Lower lobe of right lung (tissue), 2 donors: ENCODE measurements at places on chromosomes 16 and 17.

DNA sequence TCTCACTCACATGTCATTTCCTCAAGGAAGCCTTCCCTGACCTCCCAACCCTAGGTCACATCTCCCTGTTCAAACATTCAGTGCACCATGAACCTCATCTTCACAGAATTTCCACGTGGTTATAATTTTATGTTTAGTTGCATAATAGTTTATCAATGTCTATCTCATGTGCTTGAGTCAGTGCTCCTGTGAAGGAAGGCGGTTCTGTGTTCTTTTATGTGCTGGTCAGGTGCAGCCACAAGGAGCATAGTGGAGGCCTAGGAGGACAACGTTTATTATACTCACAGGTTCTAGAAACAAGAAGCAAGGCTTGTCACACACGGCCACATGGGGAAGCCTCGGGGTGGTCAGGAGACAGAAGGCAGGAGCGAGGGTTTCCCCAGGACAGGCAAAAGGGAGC lies 34.5 kb upstream of the SCNN1B start:
- no peak overlapping the region for H3K4me3 ChIP-seq
- no peaks in the 10 kb centered on the region for H3K27me3 ChIP-seq
- H3K36me3 ChIP-seq = no peaks in the 10 kb centered on the region

DNA sequence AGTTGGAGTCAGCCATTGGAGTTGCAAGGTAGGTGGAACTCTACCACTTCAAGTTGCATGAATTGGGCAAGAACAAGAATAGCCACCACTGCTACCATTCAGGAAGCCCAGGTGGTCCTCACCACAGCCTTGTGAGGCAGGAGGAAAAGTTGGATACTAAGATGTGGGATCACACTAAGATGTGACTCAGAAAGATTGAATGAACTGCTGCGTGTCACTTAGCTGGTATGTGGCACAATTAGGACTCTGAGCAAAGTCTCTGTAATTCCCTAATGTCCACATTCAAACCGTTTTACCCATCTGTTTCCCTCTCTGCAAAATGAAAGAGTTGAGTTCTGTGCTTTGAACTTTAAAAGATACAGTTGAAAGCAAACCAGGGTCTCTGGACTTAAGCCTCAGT lies 44.7 kb upstream of the HS3ST3A1 start:
- H3K36me3 ChIP-seq = no peaks in the 10 kb centered on the region
- no peak overlapping the region for H3K27ac ChIP-seq
- no peak overlapping the region for H3K4me3 ChIP-seq

GRCh38 chr17:79539944-79540705 lies 70.7 kb downstream of the RBFOX3 start:
- peak; percentile 38 for DNase-seq
- H3K27me3 ChIP-seq = peaks cover 17% of the 10 kb centered on the region
- H3K4me3 ChIP-seq = no peak overlapping the region

DNA sequence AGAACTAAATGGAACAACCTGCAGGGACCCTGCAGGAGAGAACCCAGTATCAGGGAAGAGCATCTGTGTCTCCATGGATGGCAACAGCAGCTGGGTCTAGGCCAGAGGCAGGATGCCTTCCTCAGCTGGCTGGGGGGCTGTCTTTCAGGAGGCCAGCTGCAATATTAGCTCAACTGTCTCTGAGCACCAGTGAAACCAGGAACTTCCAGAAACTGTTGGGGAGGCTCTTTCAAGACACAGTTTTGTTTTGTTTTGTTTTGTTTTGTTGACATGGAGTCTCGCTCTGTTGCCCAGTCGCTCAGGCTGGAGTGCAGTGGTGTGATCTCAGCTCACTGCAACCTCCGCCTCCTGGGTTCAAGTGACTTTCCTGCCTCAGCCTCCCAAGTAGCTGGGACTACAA lies 7.6 kb downstream of the GPR142 start:
- H3K4me1 ChIP-seq = peaks cover 8% of the 10 kb centered on the region
- H3K27me3 ChIP-seq = peaks cover 5% of the 10 kb centered on the region
- no peak overlapping the region for H3K27ac ChIP-seq
- DNase-seq = no peak
- H3K4me3 ChIP-seq = no peak overlapping the region
- H3K36me3 ChIP-seq = no peaks in the 10 kb centered on the region

GRCh38 chr17:29420128-29420527 lies 30.0 kb downstream of the TAOK1 start:
- no peak overlapping the region for H3K27ac ChIP-seq
- H3K36me3 ChIP-seq = peaks cover 13% of the 10 kb centered on the region
- H3K27me3 ChIP-seq = no peaks in the 10 kb centered on the region
- no peak overlapping the region for H3K4me3 ChIP-seq
- no peaks in the 10 kb centered on the region for H3K4me1 ChIP-seq
- DNase-seq = no peak

DNA sequence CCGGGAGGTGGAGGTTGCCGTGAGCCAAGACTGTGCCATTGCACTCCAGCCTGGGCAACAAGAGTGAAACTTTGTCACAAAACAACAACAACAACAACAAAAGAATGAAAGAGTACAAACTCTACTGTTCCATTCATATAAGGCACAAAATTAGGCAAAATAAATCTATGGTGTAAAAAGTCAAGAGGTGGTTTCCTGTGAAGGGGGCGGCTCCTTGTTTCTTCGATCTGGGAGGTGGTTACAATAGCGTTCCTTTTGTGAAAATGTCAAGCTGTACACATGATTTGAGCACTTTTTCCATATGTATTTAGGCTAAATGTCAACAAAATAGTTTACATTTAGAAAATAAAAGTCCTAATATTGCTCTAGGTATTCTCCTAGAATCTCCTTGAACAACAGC lies 6.9 kb downstream of the SIAH1 start:
- H3K36me3 ChIP-seq = no peaks in the 10 kb centered on the region
- peaks cover 97% of the 10 kb centered on the region for H3K4me1 ChIP-seq
- H3K27me3 ChIP-seq = no peaks in the 10 kb centered on the region
- H3K27ac ChIP-seq = no peak overlapping the region

GRCh38 chr17:80204626-80205468 lies 15.3 kb downstream of the SGSH start:
- no peak for DNase-seq
- H3K36me3 ChIP-seq = peaks cover 18% of the 10 kb centered on the region
- no peaks in the 10 kb centered on the region for H3K4me1 ChIP-seq
- no peak overlapping the region for H3K27ac ChIP-seq

DNA sequence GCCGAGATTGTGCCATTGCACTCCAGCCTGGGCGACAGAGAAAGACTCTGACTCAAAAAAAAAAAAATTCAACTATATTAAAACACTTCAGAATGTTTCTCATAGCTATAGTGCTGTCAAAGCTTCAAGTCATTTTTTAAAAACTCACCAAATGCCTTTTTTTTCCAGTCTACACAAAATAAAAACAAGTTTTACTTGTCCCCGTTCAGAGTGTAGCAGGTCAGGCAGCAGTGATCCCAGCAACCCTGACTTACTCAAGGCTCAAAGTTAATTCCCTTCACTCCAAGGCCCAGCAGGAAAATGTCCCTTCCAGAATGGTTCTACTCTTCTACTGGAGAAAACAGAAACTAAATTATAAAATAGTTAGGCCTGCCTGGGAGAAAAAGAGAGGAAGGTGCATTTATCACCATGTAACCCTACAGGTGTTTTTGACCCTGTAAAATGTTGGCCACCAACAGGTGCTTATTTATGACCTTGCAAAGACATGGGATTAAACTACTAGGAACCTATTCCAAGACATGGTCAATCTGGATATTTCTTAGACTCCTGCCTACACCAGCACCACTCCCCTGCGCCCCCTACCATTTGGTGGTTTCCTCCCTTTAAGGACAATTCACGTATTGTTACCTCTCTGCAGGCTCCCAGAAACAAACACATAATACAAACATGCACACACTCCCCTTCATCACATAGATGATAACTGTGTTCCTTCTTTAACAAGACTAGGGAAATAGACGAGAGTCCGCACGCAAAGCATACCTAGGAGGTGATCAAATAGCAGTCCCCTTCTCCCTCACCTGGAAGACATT lies 5.4 kb downstream of the AMFR start:
- no peaks in the 10 kb centered on the region for H3K36me3 ChIP-seq
- no peak overlapping the region for H3K27ac ChIP-seq
- no peaks in the 10 kb centered on the region for H3K27me3 ChIP-seq
- no peak for DNase-seq
- no peak overlapping the region for H3K4me3 ChIP-seq
